HS-27A (cell line): ENCODE measurements at places on chromosomes 4 and X.

DNA sequence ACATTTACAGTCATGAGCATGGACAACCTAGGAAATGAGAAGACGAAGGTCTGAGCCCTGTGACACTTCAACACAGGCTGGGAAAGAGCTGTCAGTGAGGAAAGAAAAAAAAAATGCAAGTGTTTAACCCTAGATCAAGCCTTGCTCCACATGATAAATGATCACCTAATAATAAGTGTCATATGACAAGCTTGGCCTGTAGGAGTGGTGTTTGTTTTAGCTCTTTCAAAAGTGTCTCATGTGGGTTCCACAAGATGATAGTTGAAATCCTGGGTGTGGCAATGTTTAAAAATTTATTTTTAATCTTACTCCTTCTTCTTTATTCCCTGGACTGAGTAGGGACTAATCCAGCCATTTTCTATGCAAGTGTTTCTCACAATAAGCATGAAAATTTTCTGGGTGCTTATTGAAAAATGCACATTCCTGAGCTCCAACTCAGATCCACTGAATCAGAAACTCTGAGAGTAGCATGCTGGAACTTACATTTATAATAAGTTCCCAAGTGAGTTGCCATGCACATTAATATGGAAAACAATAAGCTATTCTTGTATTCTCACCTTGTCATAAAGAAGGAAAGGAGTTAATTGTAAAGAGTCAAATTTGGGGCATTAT is 138.3 kb downstream of the AREG start:
- DNase-seq = no peak

GRCh38 chrX:97266406-97267121 is 382.9 kb downstream of the RPA4 start:
- no peak for DNase-seq

DNA sequence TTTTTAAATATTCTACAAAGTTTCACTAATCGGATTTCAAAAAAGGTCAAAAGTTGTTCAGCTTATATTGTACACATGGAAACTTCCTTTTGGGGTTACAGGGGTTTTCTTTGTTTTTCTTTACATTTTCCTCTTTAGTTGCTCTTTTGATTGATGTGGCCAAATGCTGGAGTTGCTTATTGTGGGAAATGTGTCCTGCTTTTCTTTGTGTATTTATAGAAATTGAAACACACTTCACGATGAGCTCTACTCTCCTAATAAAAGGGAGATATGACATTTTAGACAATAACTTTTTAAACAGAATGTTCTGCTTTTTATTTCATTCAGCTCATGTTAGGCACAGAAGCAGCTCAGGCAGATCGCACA is 50.7 kb upstream of the SPRY1 start:
- DNase-seq = no peak

DNA sequence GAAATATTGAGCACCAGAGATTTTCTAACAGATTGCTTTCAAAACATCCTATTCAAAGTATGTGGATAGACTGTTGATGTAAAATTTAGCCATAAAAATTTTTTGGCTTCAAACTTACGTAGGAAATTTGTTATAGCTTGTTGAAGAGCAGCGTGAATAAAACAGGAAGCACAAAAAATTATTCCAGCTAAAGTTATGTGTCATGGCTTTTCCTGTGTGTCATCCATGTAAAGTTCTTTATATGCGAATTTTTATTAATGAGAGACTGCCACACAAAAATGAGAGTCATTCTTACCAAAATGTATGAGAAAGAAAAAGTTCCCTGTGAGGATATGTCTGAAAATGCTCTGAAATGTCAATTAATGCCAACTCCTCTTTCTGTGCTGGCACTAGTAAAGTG is 19.5 kb downstream of the EPGN start:
- DNase-seq = no peak

- no peak for DNase-seq
Measured at GRCh38 chr4:104969394-104970082, 177.1 kb upstream of the TET2 start.

GRCh38 chrX:37781081-37781480 is 1.2 kb downstream of the CYBB start:
- no peak for DNase-seq

DNA sequence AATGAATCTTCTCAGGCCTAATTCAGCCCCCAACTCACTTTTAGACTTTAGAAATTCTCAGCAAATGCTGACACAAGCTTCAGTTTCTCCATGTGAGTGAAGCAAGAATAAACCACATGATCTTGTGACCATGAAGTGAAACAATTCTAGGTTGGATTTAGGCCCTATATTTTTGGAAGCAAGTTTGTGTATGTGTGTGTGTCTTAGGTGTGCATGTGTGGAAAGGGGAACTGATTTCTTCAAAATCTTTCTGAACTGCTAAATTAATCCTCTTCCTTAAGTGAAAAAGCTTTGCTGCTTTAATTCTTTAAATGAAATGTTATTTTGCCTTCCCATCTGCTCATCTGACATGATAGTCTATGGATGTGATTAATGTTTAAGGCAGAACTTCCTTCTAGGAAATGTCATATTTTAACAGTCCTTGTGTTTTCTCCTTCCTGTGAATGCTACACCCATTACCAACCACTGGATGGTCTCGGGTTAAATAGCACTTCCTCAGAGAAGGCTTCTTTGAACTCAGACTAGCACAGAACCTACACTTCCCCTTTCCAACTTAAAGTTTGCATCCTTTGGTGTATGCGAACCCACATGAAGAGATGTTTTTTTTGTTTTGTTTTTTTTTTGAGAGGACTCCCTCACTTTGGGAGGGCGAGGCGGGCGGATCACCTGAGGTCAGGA is 1.2 kb upstream of the TMEM144 start:
- DNase-seq = no peak

GRCh38 chr4:140138428-140138827 is 15.6 kb downstream of the MAML3 start:
- no peak for DNase-seq

- no peak for DNase-seq
Measured at GRCh38 chr4:145814246-145814645, 124.4 kb downstream of the ZNF827 start.

DNA sequence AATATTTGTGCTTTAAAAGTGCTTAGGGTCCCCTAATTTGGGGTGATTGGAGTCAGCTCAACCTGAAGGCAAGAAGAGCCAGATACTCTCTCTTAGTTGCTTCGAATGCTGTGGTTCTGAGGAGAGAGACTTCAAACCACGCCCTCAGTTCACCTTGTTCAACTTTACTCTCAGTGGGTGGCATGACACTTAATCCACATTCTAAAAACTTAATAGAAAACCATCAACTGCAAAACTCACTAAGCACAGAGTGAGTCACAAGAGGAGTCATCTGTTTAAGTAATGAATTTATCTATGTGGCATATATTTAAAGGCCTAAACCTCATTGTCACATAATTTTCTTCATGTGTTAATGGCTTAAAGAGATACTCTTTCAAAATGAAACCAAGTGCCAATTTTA is 99.5 kb upstream of the SLC4A4 start:
- DNase-seq = no peak

- DNase-seq = no peak
Measured at GRCh38 chr4:13306356-13306755, 177.8 kb downstream of the RAB28 start.

DNA sequence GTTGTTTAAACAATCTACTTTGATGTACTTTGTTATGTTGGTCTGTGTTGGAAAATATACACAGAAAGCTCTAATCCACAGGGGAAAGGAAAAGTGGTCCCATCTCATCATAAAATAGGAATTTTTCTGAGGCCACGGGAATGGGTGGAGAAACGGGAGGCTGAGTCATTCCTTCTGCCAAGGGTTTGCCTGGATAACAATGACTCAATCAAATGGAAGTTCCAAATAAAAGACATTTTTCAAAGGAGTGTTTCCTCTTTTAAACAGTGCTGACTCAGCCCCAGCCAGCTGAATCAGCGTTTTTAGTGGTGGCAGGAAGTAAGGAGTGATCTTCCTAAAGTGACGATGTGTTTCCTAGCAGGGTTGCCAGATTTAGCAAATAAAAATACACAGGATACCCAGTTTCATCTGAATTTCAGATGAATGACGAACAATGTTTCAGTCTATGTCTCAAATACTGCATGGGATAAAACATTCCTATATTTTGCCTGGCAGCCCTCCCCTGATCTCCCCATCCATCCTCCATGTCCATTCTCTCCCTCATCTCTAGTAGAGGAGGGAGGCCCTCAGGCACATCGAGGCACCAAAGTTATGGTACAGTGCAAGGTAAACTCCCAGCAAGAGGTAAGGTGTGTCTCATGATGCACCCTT is 345.4 kb upstream of the GATB start:
- DNase-seq = peak; percentile 94

GRCh38 chrX:9532349-9532748 is 67.5 kb downstream of the TBL1X start:
- DNase-seq = no peak

GRCh38 chr4:71074452-71075299 is 81.2 kb downstream of the DCK start:
- no peak for DNase-seq

DNA sequence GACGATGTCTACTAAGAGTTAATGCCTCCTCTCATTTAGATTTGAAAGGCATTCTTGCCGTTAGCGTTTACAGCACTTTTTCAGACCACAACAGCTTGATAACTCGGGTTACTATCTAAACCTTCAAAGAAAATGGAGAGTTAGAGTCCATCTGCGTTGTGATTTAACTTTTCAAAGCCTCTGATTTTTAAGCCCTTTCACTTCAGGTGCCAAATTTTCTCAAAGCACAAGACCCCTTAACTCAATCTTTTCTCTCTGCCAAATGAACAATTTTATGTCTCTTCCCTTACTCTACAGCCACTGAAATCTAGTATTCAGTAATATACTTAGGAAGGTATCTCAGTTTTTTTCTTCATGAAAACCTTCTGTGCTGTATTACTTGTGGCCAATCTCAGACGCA is 310.5 kb downstream of the TENM3 start:
- no peak for DNase-seq

DNA sequence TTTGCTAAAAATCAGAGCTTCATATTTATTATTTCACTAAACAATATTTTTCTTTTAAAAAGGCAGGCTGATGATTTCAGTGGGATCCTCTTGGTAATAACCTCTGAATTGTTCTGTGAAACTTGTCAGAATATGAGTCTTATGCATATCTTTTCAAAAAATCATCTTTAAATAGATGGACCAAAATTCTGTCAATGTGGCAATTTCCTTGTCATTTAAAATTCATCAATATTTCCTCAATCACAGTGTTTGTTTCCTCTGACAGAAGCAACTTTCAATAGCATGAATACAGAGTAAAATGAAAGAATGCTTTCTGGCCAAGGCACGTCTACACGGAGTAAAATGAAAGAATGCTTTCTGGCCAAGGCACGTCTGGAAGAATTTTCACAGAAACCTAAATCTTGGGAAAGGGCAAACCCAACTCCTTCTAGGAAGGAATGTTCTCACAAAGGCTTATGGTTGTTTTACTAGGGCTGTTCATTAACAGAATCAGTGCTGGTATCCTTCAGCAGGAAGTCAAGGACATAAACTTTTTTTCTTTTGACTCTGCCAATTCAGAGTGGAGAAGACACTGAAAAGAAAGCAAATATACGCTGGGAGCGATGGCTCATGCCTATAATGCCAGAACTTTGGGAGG is 99.0 kb upstream of the GPR34 start:
- DNase-seq = no peak

DNA sequence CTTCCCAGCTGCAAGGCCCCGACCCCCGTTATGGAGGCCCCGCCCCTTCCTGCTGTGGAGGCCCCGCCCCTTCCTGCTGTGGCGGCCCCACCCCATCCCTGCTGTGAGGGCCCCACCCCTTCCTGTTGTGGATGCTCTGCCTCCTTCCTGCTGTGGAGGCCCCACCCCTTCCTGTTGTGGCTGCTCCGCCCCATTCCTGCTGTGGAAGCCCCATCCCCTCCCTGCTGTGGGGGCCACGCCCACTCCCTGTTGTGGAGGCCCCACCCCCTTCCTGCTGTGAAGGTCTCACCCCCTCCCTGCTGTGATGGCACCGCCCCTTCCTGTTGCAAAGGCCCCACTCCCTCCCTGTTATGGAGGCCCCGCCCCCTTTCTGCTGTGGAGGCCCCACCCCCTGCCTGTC is 104.9 kb upstream of the PSAPL1 start:
- no peak for DNase-seq

DNA sequence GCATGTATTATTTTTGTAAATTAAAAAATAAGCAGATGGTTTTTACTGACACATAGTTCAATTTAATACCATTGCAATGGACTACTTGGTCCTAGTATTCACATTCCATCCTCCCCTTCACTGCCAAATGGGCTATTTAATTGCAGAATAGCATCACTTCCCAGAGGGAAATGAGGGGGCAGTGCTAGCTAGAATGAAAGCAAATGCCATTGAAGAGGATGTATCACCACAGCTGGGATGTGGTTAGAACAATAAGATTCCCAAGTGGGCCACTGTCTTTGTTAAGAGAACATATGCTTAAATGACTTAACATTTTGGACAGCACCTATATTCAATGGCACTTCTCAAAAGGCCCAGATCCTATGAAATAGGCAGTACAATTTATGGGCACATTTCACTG is 224.7 kb downstream of the RBMX2 start:
- DNase-seq = no peak

- no peak for DNase-seq
Measured at GRCh38 chr4:161189286-161190134, 974.3 kb downstream of the FSTL5 start.

GRCh38 chr4:71251261-71251660 is 87.6 kb upstream of the SLC4A4 start:
- DNase-seq = no peak

DNA sequence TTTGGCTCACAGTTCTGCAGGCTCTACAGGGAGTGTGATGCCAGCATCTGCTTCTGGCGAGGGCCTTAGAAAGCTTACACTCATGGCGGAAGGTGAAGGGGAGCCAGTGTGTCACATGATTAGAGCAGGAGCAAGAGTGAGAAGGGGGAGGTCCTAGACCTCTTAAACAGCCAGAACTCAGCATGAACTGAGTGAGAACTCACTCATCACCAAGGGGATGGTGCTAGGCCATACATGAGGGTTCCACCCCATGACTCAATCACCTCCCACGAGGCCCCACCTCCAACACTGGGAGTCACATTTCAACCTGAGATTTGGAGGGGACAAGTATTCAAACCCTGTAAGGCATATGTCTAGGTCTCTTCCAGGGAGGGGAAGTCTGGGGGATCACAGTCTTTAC is 33.4 kb downstream of the SPRY1 start:
- no peak for DNase-seq

GRCh38 chrX:19785647-19786046 is 101.8 kb downstream of the SH3KBP1 start:
- DNase-seq = no peak

DNA sequence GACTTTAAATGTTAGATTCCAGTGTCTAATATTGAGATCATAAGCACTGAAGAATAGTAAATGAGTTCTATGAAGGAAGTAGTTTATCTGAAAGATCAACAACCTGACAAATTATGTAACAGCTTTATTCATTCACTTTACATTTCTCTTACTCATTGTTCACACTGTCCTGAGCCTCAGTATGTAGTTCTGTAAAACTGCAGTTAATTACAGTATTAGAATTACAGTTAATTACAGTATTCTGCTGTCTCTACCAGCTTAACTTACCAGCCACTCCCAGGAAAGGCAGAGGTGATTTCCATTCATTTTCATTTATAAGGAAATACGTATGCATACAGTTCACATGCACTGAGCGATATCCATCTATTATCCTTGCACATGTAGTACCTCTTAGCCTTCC is 32.7 kb downstream of the NFKB1 start:
- DNase-seq = no peak
